ENCODE measurements at places on chromosomes 6 and 20. TPM values are rescaled to one million over a fixed set of nuclear protein-coding genes. Genes with fewer than 3 reads are reported as not detected.

The BTN1A1 gene
- total RNA-seq: not detected

The RBPJL gene
- total RNA-seq: not detected

The UST gene
- total RNA-seq: 14.4 TPM

The PROKR2 gene
- total RNA-seq: not detected

The POPDC3 gene
- total RNA-seq: not detected

The CUTA gene
- 610 TPM for total RNA-seq

The JPH2 gene
- total RNA-seq: 16.4 TPM

The PPIL6 gene
- total RNA-seq: 2.1 TPM

The HLA-DQB1 gene
- total RNA-seq: not detected

The MAFB gene
- 7.4 TPM for total RNA-seq

The LY6G6C gene
- not detected for total RNA-seq

The RAB44 gene
- total RNA-seq: not detected

DNA sequence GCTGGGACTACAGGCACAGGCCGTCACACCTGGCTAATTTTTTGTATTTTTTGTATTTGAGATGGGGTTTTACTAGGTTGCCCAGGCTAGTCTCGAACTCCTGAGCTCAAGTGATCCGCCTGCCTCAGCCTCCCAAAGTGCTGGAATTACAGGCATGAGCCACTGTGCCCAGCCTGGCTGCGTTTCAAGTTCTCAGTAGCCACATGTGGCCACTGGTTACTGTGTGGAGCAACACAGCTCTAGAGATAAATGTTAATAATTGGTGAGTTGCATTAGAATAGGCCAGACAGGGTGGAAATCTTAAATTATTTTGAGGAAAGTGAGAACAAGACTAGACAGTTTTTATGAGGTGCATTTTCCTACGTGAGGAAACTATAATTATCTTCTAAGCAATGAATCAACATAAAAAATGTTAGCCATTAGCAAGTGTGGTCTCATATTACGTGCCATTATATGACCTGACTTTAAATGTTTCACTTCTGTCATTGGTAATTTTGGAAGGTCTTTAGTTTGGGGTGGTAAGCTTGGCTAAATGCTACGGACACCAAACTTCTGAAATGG, 129.6 kb downstream of the PLEKHG1 start:
- no peak for DNase-seq

- DNase-seq: peak; percentile 94
Observed at GRCh38 chr6:110415086-110415916, at the start of gene DDO. Gene DDO, minus strand, starts transcription at chr6:110415575. Its CDS starts 2,113 bp downstream, at chr6:110413462.

- DNase-seq: no peak
Observed at GRCh38 chr6:110334423-110335180, 23.5 kb downstream of the METTL24 start.

- peak; percentile 17 for DNase-seq
Observed at GRCh38 chr6:165571068-165571682, 91.9 kb downstream of the PDE10A start.

DNA sequence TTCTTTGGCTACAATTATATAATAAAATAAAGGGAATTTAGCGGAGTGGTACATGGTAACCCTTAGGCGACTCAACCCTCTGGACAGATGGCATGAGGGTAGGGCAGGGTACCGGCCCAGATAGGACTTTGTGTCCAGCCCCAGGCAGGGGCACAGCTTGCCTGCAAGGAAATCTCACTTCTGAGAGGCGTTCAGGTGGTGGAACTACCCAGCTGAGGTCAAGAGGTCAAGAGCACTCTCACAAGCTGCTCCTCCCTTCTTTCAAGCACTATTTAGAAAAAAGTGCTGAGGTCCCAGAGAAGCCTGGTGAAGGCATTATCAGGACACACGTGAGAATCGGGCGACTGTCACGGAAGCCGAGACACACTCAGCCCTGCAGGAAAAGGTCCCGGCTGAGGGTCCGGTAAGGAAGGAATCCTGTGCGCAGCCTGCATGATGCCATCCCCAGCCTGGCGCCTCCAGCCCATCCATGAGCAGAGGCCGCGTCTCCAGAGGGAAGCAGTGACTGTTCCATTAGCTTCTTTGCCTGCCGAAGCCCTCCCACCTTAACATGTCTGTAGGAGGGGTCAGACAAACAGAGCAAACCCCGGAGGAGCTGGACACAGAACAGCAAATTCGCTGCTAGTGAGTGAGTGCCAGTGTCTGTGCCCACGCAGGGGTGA, 54.8 kb downstream of the WDR27 start:
- no peak for DNase-seq

DNA sequence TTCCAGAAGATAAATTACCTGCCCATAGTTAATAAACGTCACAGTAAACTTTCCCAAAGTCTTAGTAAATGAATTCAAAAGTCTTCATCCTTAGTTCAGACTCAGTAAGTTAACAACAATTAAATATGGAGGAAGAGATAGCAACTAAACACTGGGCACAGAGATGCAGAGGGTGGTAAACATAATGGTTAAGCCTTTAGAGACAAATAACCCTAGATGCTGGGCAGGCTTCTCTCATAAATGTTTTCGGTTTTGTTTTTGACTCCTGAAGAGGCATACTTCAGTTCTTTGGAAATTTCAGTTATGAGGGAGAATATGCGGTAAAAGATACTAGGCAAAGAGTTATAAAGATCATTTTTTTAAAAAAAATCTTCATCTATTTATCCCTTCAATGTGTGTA, 369.8 kb downstream of the FRK start:
- no peak for DNase-seq

DNA sequence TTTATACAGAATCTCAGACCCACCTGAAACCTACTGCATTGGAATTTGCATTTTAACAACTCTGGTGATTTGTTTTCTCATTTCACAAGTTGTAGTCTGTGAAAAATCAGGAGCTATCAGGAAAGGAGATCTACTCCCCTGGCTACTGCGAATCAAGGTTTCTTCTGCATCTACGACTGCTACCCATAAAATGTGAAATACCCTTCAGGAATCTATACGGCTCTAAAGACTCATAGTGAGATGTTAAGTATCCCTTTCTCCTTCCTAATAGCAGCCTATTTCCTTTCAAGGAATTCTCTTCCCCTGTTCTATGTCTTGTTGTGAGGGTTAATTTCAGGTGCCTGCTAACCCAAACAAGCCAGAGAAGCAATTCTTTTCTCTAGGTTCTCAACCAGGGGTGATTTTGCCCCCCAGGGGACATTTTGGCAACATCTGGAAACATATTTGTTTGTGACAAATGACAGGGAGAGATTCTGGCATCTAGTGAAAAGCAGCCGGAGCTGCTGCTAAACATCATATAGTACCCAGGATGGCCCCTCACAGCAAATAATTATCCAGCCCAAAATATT, 26.3 kb downstream of the WFDC3 start:
- no peak for DNase-seq

GRCh38 chr6:161971043-161971442, 697.2 kb upstream of the AGPAT4 start:
- no peak for DNase-seq

DNA sequence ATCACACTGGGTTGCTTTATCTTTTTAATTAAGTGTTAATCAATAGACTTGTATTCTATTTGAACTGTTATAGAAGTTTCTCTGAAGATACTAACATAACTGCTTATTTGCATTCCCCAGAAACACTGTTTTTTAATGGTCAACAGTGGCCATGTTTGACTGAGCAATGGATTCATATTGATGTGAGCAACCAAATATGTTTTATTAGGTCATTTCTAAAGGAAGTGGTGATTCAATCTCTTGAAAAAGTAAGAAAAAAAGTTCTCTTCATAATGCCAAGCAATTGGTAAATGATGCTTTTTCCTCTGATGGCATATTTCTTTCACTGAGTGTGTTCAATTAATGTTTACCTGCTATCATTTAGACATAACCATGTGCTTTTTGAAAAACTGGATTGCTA, 593.0 kb upstream of the CITED2 start:
- peak; percentile 30 for DNase-seq

GRCh38 chr6:138647006-138647405, 126.6 kb upstream of the CCDC28A start:
- peak; percentile 89 for DNase-seq

DNA sequence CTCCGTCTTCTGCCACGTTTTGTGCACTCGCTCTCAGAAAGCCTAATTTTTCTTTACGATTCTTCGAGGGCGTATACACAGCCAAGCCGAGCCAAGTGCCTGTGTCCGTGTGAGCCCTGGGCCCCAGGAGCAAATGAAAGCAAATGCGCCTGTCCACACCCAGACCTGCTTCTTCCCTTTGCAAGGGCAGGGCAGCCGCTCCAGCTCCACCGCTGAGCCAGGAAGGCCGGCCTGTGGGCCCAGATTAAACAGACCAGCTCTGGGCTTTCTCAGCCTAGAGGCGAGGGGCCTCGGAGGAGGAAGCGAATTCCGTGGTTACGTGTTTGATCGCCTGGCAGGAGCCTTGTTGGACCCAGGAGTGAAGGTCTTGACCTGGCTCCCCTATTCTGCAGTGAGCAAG, 184.6 kb downstream of the SMOC2 start:
- DNase-seq: no peak

- DNase-seq: no peak
Observed at GRCh38 chr6:111522393-111523020, 39.5 kb upstream of the REV3L start.

DNA sequence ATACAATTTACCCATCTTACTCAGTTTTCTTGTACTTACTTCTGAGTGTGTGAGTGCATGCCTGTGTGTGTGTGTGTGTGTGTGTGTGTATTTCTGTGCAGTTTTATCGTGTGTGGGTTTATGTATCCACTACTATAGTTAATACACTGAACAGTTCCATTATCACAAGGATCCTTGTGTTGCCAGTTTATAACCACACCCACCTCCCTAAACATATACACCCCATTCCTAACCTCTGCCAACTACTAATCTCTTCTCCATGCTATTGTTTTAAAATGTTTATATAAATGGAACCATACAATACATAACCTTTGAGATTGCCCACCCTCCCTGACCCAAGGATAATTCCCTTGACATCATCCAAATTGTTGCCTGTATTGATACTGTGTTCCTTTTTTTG, 18.7 kb downstream of the POFUT1 start:
- no peak for DNase-seq

DNA sequence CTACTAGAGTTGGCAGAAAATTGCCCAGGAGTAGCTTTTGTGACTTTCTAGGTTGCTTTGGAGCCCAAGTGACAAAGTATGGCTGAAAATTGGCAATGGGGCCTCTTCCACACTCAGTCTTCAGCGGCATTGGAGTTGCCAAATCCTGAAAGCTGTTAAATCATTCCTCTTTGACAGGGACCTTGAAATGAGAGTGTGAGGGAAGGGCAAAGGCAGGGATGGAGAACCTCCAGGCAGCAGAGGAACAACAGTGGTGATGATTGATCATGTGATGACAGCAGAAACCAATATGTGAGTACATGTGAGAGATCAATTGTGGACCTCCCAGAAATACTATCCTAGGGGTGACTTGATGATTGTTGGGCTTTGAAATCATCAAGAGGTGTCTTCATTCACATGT, 393.9 kb downstream of the KIF16B start:
- no peak for DNase-seq

DNA sequence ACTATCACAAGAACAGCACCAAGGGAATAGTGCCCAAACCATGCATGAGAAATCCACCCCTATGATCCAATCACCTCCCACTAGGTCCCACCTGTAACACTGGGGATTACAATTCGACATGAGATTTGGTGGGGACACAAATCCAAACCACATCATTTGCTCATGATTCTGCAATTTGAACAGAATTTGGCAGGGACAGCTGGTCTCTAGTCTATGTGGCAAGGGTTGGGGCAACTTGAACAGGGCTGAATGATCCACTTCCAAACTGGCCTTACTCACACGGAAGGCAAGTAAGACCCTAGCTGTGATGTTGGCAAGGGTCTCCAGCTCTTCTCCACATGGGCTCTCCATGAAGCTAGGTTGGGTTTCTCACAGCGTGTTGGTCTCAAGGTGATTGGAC, 10.1 kb upstream of the FKBP5 start:
- DNase-seq: no peak

GRCh38 chr6:1552296-1552761, 57.4 kb upstream of the FOXC1 start:
- peak; percentile 41 for DNase-seq

- no peak for DNase-seq
Observed at GRCh38 chr20:51597389-51598231, 55.1 kb upstream of the NFATC2 start.

DNA sequence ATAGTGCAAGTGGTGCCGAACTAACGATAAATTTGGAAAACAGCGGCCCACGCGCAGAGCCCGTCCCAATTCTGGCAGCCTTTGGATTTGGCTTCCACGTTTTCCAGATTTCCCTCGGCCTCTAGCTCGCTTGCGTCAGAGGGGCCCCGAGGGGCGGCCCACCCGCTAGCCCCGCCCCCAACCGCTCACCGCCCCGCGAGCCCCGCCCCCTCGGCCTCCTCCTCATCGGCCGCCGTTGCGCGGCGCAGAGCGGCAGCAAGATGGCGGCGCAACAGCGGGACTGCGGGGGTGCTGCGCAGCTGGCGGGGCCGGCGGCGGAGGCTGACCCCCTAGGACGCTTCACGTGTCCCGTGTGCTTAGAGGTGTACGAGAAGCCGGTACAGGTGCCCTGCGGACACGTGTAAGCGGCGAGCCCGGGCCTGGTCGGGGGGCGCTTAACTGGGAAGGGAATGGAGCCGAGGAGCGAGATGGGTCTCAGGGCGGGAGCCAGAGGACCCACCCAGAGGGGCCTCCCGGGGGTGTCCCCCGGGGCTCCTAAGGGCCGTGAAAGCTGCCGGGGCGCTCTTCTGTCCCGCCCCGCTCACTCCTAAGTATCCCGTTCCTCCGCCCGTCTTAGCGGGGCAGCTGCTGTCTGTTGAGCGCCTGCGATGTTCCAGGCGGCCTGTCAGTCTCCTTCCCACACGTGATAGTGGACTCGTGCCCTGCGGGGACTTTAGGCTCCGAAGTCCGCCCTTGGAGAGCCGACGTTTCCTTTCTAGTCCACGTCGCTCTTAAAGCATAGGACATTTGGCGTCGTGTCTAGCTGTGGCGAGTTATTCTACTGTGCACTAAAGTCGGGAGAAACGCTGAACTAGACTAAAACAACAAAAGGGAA, at the start of gene RNF114:
Gene RNF114 (plus strand): TSS at position 245 of the 874 bp plus-strand sequence. CDS start 16 bp downstream, at position 261.
- peak; percentile 90 for DNase-seq

- DNase-seq: peak; percentile 76
Observed at GRCh38 chr6:11423072-11423471, 114.5 kb upstream of the TMEM170B start.

DNA sequence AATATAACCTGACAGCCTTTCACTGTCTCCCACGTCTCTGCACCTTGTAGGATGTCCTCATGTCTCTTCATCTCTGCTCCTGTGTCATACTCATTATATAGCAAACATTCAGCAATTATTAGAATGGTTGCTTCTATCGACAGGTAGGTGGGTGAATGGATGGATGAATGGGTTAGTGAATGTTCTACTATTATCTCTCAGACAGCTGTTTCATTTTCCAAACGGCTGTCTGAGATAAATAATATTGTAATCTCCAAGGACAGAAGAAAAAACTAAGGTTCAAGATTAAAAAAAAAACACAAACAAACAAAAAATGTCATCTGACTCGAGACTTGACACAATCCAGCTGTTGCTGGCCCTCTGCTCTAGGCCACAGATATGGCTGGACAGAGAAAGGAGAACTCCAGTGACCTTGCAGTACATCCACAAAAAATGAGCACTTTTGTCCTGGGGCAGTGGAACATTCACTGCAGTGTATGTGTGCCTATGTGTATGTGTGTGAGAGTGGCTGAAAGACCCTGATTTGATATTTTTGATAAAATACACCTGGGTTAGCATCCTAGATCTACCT, 2.1 kb downstream of the HNF4A start:
- DNase-seq: no peak
